ENCODE measurements at places on chromosomes 12 and 14.

- no peak for DNase-seq
Measured at GRCh38 chr12:38664661-38665269, 240.6 kb downstream of the CPNE8 start.

GRCh38 chr12:132336451-132337413 is 7.3 kb upstream of the GALNT9 start:
- DNase-seq, result no peak

GRCh38 chr14:20529806-20530205 is 24.5 kb downstream of the RNASE10 start:
- no peak for DNase-seq

GRCh38 chr12:114122016-114122415 is 155.9 kb upstream of the RBM19 start:
- DNase-seq, result no peak

DNA sequence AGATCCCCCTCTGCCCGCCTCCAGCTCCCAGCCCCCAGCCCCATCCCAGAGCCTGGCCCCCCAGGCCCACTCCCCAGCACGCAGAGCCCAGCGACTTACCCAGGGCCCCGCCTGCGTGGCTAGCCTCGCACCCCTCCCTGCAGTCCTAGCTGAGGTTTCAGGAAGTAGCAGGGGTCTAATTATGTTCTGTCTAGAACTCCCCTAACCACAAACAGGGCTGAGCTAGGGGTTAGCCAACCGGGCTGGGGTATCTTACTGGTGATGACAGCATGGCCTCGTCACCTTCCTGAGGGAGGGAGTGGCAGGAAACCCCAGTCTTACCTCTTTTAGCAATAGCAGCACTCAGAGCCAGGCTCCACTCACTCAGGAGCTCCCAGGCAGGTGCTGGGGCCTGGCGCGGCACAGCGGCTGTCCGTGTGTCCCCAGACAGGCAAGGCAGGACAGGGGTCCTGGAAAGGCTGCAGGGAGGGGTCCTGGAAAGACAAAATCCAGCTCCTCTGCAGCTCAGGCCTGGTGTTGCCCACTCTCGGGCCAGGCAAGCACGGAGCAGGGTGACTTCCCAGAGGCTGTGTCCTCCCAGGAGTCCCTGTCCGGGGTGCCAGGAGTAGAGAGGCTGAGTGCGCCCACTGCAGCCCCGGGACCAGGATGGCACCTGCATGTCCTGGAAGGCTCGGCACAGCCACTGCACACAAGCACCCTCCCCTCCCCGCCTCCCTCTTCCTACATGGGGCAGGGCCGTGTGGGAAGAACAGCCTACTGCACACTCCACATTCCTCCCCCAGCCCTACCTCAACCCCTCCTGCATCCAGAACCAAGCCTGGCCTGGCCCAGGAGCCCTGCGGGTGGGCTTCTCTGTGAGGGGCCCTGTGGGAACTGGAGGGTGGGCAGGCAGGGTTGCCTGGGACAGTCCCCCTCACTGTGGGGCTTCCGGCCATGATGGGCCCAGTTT is at the start of gene GPR132:
GPR132 (minus strand) TSS at position 151 of the 949 bp plus-strand sequence. CDS start 10,010 bp downstream, outside the sequence.
- no peak for DNase-seq

DNA sequence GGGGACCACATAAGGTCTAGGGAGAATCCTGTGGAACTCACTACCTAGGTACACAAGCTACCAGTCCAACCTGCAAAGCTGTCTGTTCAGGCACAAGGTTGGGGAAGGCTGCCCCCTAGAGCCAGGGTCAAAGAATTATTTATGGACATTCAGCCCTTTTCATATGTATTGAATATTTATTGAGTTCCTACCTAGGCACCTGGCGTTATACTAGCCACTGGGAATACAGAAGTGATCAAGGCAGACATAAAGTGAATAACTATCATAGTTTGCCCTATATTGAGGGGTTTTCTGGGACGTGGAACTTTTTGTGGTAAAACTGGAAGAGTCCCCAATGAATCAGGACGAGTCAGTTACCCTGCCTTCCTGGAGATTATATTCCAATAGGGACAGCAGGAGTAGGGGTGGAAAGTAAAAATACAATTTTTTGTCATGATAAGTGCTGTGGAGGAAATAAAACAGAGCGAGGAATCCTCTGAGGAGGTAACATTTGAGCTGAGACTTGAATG is 5.8 kb upstream of the SLC48A1 start:
- DNase-seq, result no peak

- peak; percentile 7 for DNase-seq
Measured at GRCh38 chr14:68632054-68632895, 160.6 kb downstream of the ZFP36L1 start.

DNA sequence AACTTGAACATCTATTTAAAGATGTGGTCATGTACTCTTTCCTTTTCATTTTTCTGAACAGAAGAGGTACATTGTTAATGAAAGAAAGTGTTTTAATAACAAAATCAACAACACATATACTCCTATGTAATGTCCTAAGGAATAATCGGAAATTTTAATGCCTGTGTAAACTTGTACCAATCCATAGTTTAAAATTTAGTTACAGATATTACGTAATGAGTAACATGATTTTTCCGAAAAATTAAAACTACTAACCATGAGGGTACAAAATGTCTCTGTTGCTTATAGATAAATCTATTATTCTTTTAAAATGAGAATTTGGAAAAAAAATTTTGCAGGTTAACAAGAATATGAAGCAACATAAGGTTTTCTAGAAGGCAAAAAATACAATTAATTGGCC is 220.1 kb downstream of the BCAT1 start:
- DNase-seq, result no peak

GRCh38 chr12:93081810-93082165 is 152.7 kb upstream of the EEA1 start:
- no peak for DNase-seq

- no peak for DNase-seq
Measured at GRCh38 chr14:96260341-96260821, 4.4 kb downstream of the BDKRB1 start.

GRCh38 chr12:89494411-89495231 is 30.0 kb downstream of the GALNT4 start:
- no peak for DNase-seq

DNA sequence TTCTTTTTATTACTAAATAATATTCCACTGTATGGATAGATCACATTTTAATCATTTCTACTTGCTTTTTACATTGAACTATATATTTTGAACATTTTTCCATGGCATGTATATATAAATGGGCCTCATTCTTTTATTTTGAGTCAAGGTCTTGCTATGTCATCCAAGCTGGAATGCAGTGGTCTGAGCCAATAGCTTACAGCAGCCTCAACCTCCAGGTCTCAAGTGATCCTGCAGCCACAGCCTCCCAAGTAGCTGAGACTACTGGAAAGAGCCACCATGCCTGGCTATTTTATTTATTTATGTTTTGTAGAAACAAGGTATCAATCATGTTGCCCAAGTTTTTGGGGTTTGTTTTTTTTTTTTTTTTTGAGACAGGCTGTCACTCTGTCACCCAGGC is 7.6 kb downstream of the FCF1 start:
- DNase-seq, result no peak

GRCh38 chr14:101074196-101075024 is 170.9 kb upstream of the RTL1 start:
- peak; percentile 7 for DNase-seq

- no peak for DNase-seq
Measured at GRCh38 chr14:100982762-100983161, 79.2 kb upstream of the RTL1 start.

DNA sequence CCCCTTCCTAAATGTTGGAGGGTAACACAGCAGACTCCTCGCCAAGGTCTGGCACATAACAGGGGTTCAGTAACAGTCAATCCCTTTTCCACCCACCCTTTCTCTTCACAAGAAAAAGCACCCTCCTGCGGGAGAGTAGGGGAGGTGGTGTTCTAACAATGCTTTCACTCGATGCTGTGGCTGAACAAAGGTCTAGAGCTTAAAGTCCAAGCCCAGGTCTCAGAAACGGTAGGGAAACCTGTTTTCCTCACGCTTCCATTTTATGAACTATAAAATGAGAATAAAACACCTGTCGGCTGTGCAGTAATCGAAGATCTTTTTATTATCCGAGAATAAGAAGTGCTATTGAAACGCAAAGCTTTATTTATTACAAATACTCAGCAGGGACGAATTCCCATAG is 20.9 kb upstream of the CACNA2D4 start:
- no peak for DNase-seq

DNA sequence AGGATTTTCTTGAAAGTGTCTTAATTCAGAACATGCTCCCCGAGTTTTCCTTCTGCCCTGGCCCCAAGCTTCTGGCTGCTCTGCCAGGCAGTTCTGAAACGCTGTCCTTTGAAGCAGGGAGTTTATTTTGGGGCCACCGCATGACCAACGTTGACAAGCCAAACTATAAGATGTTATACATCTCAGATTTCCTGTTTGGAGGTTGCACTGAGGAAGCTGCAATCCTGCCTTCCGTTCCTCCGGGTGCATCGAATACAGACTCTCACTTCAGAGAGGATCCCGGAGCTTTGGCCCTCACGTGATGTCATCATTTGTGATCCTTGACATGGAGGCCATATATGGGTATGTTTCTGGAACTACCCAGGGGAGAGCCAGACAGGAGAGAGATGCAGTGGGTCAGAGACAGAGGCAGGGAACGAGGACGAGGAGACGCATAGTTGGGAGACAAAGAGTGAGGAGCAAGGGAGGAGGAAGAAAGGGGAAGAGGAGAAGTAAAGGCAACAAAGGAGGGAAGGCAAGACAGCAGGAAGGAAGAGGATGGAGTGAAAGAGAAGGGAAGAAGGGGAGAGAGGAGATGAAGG is at the start of gene ASB2:
ASB2 (minus strand) TSS at position 94 of the 581 bp plus-strand sequence. CDS start 12,031 bp downstream, outside the sequence.
- no peak for DNase-seq

- DNase-seq, result no peak
Measured at GRCh38 chr12:57940915-57941164, 527 bp upstream of the ATP23 start.

- DNase-seq, result no peak
Measured at GRCh38 chr14:89277203-89277602, 139.8 kb downstream of the FOXN3 start.

- no peak for DNase-seq
Measured at GRCh38 chr12:31950492-31950891, 8.7 kb upstream of the RESF1 start.

DNA sequence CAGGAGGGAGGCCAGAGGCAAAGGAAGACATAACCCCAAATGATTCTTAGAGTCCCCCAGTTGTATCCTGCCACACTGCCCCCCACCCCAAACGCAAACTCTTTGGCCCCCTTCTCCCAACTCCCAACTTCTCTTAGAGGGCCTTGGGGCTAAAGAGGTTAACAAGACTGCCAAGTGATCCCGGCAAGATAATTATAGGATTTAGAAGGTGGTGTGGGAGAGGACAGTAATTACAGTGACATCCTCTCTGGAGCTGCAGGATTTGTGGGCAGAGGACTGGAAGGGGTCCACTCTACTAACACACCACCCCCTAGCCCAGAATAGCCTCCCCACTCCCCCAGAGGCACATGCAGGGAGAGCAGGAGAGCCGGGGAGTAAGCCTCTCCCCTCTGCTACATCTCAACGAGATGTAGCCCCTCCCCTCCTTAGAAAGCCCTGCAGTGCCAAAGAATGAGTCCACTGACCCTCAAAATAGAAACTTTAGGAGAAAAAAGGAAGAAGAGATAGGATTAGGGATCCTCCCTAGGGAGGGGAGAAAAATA is 5.3 kb upstream of the GDF11 start:
- DNase-seq, result no peak

GRCh38 chr12:73629893-73630831 is 907.5 kb upstream of the ATXN7L3B start:
- no peak for DNase-seq

DNA sequence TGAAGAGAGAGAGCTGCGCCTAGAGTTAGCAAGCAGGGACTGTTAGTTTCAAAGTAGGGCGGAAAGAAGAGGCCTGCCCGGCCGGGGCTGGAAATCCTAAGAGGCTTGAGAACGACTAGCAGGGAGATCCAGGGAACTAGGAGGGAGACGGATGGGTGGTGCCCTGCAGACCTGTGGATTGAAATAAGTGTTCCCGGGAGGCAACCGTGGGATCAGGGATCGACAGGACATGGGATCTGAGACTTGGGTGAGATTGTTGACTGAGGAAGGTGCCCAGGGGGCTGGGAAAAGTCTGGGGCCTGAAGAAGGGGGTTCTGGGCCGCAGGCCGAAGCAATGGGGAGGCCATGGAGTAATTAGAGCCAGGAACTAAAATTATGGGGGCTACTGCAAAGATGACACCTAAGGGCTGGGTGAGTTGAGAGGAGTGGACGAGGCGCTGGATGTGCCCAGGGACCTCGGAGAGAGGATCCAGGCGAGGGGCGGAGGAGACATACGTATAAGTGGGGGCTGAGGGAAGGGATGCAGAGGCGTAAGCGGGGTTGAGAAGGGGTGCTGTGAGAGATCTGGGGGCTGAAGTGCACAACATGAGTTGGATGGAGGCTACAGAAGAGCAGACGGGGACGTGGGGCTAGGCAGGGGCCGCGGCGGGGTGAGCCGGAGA is 635 bp downstream of the LTA4H start:
- no peak for DNase-seq

GRCh38 chr12:132775502-132776229 is 14.0 kb upstream of the ANKLE2 start:
- DNase-seq, result no peak

- no peak for DNase-seq
Measured at GRCh38 chr14:41457393-41457792, 149.3 kb upstream of the LRFN5 start.

DNA sequence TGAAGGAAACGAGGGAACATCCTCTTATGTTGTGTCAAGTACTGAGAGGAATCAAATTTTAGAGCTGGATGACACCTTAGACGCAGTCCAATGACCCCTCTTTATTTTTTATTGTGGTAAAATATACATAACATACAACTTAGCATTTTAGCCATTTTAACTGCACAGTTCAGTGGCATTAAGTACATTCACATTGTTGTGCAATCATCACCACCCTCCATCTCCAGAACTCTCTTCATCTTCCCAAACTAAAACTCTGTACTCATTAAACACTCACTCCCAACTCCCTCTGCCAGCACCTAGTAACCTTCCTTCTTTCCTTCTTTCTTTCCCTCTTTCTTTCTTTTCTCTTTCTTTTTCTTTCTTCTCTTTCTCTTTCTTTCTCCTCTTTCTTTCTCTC is 97.2 kb upstream of the SLC24A4 start:
- DNase-seq, result no peak

DNA sequence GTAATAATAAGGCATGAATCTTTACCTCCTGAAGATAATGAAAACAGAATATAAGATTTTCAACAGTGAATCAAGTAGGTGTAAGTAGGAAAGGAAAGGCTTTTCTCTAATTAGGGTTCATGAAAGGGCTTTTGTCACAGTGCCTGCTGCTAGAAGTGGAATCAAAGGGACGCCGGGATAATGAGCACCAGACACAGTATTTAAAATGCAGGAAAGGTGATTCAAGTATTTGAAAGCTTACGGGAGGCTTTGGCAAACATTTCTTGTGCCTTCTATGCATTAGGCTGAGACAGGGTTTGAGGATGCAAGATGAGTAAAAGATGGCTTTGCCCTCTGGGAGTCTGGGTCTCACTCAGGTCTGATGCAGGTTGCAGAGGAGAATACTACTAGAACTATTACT is 70.5 kb upstream of the ANO4 start:
- no peak for DNase-seq
